DMS 273 treated with DMSO at 0.1 percent for 48 hours (cell line): ENCODE measurements at places on chromosomes 6 and 20.

GRCh38 chr6:159972506-159973268 lies 3.8 kb downstream of the IGF2R start:
- peak; percentile 2 for DNase-seq

DNA sequence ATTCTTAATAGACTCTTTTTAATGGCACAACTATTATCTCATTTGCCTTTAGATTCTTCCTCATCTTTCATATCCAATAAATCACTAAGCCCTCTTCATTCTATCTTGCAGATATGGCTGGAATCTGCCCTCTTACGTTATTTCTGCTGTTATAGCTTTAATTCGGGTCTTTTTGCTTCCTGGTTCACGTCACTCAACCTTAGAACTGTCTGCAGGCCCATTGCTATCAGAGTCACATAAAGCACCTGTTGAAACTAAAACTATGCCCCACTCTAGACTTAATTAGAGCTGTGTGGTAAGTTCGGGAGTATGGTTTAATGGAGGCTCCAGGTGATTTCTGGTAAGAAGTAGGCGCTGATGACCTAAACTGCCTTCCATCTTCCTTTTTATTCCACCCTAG lies 988 bp downstream of the QRSL1 start:
- no peak for DNase-seq

- no peak for DNase-seq
Measured at GRCh38 chr6:92748131-92748530, 671.2 kb downstream of the EPHA7 start.

- DNase-seq = peak; percentile 79
Measured at GRCh38 chr6:113732384-113732966, 124.7 kb upstream of the MARCKS start.

DNA sequence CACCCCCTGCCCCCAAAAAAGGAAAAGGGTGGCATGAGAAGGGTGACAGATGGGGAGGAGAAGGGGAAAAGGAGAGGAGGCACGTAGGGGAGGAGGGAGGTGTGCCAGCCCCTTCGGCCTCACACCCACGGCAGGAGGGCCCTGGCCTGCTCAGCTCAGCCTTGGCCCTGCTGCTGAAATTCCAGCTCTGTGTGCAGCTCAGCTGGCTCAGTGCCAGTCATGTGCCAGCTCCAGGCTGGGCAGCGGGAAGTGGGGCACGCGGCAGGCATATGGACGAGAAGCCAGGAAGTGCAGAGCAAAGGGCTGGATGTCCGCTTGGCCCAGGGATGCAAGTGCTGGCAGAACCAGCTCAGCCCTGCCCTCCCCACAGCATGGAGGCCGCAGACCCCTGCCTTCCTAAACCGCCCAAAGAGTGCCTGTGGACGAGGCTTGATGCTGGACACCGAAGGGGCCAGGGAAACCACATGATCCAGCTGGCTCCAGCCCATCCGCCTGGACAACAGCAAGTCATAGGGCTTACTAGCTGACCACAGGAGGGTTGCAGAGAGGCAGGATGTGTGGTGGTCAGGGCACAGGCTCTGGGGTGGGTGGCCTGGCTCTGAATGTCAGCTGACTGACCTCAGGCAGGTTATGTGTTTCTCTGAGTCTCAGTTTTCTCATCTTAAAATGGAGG lies 60.2 kb downstream of the NOL4L start:
- peak; percentile 47 for DNase-seq

DNA sequence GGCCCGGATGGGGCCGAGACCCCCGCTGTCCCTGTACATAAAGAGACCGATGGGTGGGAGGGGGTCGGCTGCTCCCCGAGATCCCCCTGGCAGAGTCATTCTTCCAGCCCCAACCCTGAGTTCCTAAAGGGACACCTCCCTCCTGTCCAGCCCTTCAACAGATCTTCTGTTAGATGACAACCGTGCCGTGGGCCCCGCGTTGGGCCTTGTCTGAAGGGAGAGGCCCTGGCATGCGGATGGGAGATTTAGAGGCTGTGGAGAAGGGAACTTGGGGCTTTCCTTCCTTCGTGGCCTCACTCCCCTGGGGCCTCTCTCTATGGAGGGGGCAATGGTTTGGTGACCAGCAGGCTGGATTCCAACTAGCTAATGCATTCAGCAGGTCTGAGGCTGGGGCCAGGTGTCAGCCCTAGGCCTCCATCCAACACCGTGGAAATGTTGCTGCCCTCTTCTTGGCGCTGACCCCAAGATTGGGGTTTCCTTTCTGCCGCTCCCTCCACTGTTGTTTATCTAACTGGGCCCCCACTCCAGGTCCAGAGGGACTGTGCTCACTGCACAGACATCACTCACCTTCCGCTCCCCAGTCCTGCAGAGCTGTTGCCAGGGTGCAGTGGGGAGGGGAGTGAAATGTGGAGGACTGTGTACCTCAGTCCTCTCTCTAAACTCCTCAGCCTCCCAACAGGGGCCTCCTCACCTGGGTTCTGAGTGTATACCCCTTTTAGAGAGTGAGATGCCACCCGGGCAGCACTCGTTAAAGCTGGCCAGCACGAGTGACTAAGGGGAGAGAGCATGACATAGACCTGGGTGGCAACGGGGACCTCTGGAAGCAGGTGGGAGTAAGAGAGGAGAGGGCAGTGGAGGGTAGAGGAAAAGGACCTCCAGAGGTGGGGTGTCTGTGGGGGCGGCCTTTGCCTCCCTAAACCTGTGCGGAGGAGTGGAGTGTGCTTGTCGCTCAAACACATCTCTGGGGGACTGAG lies 6.7 kb downstream of the TMEM151B start:
- DNase-seq = no peak

DNA sequence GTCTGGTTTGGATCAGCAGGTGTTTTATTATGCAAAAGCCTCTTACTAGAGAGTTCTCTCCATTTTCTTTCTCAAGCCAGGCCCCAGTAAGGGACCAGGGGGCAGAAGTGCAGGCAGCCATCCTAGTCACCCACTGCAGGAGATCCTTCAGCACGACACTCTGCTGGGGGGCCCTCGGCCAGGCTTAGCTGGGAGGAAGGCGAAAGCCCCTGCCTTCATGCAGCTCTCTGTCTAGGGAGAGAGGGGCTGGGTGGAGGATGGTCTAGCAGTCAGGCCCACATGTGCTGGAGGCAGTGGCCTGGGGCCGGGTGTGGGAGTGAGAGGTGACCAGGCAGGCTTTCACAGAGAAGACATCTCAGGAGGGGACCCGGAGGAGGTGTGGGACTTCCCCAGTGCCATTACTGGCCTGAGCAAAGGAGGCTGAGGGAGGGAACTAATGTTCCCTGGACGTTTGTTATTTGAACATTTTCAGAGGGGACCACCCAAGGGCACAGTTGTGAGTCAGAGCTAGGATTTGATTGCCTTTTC lies 33.5 kb upstream of the VSTM2L start:
- DNase-seq = no peak

- DNase-seq = no peak
Measured at GRCh38 chr6:128663238-128663637, 142.8 kb upstream of the PTPRK start.

GRCh38 chr20:44738813-44739477 lies 6.7 kb upstream of the KCNK15 start:
- DNase-seq = peak; percentile 82

DNA sequence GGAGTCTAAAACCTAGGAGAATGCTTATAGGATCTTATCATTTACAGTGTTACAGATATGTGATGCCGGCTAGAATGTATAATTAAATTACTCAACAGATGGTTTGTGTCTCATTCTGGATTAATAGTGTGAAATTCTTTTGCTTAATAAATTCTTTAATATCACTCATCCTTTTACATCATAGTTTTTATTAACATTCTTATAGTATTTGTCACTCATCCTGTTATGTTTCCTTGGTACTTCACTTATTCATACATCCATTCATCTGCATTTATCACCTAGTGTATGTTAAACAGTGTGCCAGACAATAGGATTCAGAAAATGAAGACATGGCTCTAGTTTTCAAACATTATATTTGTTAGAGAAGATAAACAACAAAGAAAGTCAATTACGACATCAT lies 468.7 kb downstream of the FRK start:
- DNase-seq = no peak
